ENCODE measurements at places on chromosomes 3 and 15.

GRCh38 chr3:57298041-57298440 is 5.6 kb upstream of the ASB14 start:
- H3K27me3 ChIP-seq, result no peaks in the 10 kb centered on the region
- no peaks in the 10 kb centered on the region for H3K36me3 ChIP-seq

DNA sequence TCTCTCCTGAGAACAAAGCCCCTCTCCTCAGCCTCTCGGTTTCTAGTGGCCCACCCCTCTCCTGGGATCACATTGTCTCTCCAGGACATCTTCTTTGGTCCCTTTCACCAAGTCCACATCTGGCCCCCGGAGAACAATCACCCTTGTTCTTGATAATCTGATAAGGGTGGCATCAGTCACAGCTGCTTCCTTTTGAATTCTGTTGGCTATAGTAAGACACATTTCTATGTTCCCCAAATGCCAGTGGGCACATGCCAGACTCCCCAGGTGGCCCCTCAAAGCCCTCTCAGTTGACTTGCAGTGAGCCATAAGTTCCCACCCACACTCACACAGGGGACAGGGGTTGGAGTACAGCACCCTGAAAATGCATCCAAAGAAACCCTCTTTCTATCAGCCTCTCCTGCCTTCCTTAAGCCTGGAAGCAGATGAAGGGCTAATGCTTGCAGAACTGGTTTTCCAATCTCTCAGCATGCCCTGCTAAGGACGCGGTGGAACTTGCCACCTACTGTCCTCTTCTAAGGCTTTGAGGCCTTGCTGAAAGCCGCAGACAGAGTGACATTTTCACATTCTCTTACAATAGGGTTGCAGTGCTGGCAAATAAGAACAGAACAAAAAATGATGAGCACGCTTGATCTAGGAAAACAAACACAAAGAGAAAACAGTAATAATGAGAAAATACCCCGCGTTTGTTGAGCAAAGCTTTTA is 101.3 kb upstream of the SLCO3A1 start:
- H3K4me3 ChIP-seq, result no peak overlapping the region
- peaks cover 6% of the 10 kb centered on the region for H3K27me3 ChIP-seq
- no peaks in the 10 kb centered on the region for H3K36me3 ChIP-seq
- no peak for DNase-seq
- H3K4me1 ChIP-seq, result no peaks in the 10 kb centered on the region

GRCh38 chr3:149833241-149833640 is 20.2 kb downstream of the RNF13 start:
- H3K4me1 ChIP-seq, result no peaks in the 10 kb centered on the region
- H3K27me3 ChIP-seq, result no peaks in the 10 kb centered on the region
- no peak overlapping the region for H3K27ac ChIP-seq
- H3K36me3 ChIP-seq, result no peaks in the 10 kb centered on the region
- no peak overlapping the region for H3K4me3 ChIP-seq
- no peak for DNase-seq

GRCh38 chr3:5675319-5675718 is 487.8 kb downstream of the EDEM1 start:
- H3K27me3 ChIP-seq, result no peaks in the 10 kb centered on the region
- no peak for DNase-seq
- H3K4me3 ChIP-seq, result no peak overlapping the region

Measured in RWPE2 (cell line).